ENCODE measurements at places on chromosomes 3 and 15.

DNA sequence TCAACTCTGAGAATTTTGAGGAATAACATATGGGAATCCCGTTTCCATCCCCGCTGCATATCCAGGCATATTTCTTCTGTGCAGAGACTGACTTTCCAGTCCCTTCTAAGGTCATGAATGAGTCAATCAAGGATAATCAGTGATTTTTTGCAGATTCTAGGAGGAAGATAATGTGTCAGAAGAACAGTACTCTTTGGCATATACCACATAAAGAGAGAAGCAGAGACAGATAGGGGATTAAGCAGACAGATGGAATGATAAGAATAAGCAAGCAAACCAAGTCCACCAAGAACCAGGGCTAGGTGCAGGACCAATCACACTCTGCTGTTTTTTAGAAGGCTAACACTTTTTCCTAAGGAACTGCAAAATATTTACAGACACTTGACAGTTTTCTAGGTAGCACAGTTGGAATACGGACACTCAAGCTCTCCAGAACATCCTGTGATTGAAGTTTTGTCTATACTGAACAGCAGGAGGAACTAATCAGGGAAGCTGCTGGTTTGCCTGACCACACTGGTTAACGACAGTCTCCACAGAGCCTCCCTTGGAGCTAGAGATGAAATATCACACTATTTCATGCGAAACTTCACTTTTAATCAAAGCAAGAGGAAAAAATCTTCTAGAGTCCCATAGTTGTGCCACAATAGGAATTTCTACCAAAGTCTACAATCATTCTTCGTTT, 450.0 kb upstream of the KCNMB2 start:
- H3K27ac ChIP-seq, result peak overlapping the region; percentile 74
- peaks cover 35% of the 10 kb centered on the region for H3K4me1 ChIP-seq
- no peaks in the 10 kb centered on the region for H3K27me3 ChIP-seq
- no peak for DNase-seq
- no peak overlapping the region for H3K4me3 ChIP-seq

- no peak for DNase-seq
- H3K36me3 ChIP-seq, result peaks cover 87% of the 10 kb centered on the region
- H3K4me3 ChIP-seq, result no peak overlapping the region
- H3K27ac ChIP-seq, result no peak overlapping the region
Observed at GRCh38 chr3:39095778-39096177, 11.6 kb downstream of the GORASP1 start.

DNA sequence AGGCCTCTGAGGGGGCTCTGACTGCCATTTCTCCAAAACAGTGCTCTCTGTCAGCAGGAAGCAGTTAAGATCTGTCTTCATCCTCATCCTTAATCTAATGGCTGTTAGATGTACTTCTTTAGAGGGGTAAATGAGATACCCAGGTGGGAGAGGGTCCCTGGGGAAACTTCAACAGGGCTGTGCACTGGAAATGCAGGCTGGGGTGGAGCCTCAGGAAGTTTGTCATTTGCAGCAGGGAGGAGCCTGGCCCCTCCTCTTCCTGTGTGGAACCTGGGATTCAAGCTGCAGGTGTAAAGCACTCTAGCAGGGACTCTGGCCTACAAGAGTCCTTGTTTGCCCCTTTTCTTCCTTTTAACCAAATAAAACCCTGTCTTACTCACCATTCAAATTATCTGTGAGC, 1173.6 kb downstream of the OTOL1 start:
- no peaks in the 10 kb centered on the region for H3K27me3 ChIP-seq
- peak; percentile 46 for DNase-seq
- H3K27ac ChIP-seq, result peak overlapping the region; percentile 67
- H3K36me3 ChIP-seq, result no peaks in the 10 kb centered on the region
- H3K4me3 ChIP-seq, result no peak overlapping the region

DNA sequence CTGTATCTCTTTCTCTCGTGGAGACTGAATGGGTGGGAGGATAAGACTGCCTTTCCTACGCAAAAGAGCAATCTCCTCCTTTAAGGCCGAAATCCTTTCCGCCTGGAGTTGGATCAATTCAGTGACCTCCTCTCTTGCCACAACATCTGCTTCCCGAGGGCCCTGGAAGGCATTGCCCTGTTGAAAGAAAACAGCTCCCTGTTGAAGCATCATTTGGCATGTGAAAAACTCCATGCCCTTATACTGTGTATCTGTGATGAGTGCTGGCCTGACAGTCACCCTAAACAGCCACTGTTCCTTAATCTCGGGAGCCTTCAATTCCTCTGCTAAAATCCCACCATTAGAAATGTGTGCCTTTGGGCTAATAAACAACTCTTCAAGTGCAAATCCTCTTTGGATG, 80.2 kb downstream of the BOC start:
- H3K36me3 ChIP-seq, result no peaks in the 10 kb centered on the region
- H3K4me1 ChIP-seq, result no peaks in the 10 kb centered on the region
- H3K27me3 ChIP-seq, result no peaks in the 10 kb centered on the region
- DNase-seq, result no peak

All from DND-41 (cell line).